T follicular helper cell (primary cell): ENCODE measurements at places on chromosomes 16 and 17.

DNA sequence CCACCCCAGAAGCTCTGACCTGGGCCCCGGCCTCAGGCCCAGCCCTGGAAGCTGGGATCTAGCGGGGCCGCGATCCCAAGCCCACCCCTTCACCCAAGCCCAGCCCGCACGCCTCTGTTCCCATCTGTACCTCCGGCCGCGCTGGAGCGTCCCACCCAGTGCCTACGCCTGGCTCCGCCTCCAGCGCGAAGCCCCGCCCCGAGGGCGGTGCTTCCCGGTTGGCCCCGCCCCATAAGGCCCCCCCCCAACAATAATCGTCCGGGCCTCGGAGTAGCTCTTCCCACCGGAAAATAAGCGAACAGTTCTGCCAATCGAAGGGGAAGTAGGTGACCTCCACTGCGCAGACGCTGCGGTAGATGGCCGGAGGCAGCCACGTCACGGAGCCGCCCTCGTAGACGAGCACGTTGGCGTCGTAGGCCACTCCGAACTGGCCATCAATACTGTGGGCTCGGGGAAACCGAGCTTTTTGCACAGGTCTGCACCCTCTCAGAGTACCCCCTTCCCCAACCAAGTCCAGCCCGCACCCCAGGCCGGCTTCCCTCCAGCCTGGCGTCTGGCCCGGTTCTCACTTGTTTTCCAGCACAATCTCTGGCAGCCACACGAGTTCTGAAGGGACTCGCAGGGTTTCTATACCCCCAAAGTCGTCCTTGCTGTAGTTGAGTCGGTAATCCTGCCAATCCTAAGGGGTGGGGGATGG is 1.1 kb downstream of the CHRNE start:
- no peak for DNase-seq

DNA sequence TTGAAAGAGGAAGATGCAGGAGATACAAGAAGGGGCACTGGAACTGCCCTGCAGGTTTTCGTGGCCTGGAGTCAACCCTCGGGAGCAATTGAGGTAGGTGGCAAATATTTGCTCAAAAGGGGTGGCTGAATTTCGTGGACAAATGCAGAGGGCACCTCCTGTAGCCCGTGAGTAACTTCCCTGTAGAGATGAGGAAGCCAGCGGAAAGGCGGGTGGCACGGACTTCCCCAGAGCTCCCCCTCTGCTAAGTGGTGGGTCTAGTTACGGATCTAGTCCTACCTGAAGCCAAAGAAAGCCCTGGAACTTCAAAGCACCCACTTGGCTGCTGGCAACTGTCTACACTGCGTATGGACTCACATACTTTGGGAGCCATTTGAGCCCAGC is 1.0 kb upstream of the ATP2C2 start:
- DNase-seq: no peak

- no peak for DNase-seq
Measured at GRCh38 chr17:49989518-49989880, 5.5 kb downstream of the DLX3 start.

- no peak for DNase-seq
Measured at GRCh38 chr17:82241183-82241925, 12.5 kb downstream of the SLC16A3 start.

- DNase-seq: no peak
Measured at GRCh38 chr16:28865722-28866453, 2.2 kb downstream of the SH2B1 start.

DNA sequence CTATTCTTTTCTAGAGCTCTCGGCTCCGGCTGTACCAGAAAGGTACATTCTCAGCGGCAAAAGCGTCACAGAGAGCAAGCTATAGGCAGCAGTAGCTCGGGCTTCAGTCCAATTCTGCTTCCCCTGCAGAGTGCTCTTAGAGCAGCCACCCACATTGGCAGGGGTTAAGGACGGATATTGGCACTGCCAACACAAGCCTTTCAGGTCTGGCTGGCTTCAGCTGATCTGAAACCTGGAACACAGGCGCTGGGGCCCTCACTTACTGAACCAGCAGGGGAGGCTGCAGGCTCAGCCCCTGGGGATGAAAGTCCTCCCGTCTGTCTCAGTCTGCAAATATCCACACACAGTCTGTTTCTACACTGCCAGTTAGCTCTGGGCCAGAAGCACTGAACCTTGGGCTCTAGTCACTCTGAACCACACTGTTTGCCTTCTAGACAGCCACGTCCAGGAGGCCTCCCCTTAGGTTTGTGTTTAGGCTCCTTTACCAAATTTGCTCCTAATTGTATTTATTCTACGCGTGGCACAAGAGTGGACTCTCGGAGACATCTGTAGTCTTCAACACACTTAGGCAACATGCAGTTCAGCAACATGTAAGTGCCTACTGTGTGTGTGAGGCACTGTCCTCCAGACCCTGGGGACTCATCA is 40.1 kb downstream of the HIC1 start:
- DNase-seq: no peak

DNA sequence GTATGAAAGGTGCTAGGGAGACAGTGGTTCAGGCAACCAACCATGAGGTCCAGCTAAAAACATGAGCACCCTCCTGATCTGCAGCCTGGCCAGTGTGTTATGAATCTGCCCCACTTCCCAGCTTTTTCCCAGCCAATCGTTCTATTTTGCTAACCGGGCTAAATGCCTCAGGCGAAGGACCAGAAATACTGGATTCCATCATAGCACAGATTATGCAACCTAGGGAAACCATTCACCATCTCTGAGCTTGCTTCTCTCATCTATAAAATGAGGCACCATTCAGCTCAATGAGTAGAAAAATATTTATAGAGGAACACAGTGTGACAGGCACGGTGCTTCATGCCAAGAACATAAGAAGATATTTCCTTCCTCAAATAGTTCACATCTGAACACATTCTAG is 45.2 kb upstream of the NUDT7 start:
- no peak for DNase-seq

DNA sequence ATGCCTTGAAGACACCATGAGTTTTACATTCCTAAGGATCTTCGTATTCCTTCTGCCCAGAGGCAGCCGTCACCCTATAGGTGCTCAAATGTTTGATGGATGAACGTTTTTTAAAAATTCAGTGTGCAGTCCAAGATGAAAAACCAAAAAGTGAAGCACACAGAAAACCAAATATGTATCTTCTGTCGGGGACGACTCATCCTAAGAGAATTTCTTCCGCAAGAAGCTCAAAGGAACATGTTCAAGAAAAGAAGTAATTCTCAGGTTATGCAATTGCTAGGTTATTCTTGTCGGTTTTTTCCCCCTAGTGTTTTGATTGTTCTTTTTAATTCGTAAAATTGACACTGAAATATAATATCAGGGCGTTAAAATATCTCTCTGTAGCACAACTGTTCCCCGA is 1.4 kb downstream of the CENPV start:
- DNase-seq: no peak

GRCh38 chr17:66467766-66468165 is 165.4 kb downstream of the PRKCA start:
- DNase-seq: no peak

- no peak for DNase-seq
Measured at GRCh38 chr17:77403854-77404253, 263.1 kb downstream of the SEC14L1 start.

GRCh38 chr16:71218306-71218963 is 12.1 kb downstream of the HYDIN start:
- no peak for DNase-seq

- DNase-seq: no peak
Measured at GRCh38 chr16:54936201-54936978, 5.7 kb downstream of the IRX5 start.

DNA sequence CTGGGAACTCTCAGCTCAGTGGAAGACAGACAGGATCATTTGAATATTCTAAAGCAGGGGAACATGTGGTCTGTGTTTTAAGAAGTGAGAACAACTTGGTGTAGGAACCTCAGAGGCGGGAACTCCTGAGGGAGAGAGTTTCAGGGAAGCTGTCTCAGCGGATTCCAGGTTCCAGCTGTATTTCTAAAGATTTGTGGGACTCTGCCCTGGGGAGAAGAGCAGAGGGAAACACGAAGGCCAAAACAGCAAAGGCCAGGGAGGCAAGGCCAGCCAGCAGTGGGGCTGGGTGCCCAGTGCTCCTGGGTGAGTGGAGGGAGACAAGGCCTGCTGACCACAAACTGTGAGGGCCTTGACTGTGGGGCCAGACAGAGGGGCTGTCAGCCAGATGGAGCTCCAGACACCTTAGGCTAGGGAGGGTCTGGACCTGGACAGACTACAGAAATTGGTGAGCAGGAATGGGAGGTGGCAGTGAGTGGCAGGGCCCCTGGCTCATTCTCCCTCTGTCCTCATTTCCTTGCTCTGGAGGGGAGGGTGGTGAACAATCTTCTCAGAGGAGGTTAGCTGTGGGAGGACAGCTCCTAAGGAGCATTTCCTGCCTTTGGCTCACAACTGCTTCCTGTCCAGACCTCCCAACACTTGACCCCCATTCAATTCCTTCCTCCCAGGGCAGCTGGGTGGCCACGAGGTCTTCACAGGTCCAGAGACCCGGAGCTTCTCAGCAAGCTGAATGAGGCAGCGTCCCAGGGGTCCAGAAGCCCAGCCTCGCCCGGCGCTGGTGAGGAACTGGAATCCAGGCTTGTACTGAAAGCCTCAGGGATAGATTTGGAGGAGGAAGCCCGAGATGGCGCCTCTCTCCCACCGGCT is 21.0 kb upstream of the FZD2 start:
- no peak for DNase-seq

DNA sequence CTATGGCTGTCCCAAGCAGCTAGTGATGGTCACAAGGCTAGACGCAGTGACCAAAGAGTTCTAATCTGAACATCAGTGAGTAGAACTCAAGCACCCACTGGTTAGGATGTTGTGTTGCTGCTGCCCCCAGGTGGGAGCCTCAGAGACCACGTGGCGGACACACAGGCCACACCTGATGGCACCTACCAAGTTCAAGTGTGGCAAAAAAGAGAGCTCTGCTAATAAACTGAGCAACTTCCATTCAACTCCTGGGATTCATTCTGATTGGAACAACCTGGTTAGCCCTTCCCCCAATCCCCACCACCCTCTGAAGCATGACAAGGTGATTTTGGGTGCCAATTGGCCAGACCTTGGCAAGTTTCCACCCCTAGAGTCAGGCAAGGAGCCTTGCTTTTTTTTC is 3.5 kb upstream of the LCMT1 start:
- DNase-seq: peak; percentile 32

GRCh38 chr17:78125976-78126894 is 2.3 kb downstream of the TMC6 start:
- no peak for DNase-seq

DNA sequence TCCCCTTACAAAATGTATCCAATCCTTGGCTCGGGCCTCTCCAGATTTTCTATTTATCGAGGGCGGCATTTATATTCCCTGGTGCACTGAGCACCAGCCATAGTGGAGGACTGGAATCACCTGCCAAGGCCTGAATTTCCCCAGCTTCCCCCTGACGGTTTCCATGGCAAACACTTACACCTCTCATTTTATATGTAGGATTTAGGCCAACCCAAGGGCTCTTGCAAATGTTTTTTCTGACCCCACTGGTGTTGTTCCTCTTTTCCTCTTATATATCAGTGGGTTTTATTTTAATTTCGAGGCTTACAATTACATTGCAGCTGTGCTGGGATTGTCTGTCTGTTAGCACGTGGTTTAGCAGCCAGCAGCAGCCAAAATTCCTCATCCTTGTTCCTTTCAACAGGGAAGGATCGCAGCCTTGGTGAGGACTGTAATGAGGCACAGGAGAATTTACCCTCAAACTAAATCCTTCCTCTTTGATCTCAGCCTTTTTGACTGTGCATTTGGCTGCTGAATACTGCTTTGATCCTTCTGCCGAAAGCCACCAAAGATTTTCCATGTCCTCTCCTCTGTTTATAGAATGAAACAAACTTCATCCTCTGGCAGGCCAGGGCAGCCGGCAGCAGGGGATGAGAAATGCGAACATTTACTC is 26.5 kb upstream of the CES5A start:
- DNase-seq: no peak

GRCh38 chr17:81371910-81372760 is 23.1 kb upstream of the BAHCC1 start:
- DNase-seq: no peak

DNA sequence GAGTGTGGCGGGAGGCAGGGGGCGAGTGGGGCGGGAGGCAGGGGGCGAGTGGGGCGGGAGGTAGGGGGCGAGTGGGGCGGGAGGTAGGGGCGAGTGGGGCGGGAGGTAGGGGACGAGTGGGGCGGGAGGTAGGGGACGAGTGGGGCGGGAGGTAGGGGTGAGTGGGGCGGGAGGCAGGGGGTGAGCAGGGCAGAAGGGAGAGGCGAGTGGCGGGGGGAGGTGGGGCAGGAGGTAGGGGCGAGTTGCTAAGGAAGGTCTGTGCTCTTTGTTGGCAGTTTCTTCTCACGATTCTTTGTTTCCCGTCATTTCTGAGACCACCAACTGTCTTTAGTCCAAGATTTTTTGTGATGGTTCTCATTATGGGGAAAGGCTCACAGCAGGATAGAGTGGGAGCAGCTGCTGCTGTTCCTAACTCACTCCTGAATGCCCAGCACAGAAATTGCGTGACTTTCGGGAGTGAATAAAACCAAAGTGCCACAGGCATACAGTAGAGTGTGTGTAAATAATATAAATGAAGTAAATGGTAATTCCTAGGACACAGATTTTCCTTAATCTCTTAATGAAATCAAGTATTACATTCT is 44.7 kb downstream of the COG7 start:
- DNase-seq: no peak

DNA sequence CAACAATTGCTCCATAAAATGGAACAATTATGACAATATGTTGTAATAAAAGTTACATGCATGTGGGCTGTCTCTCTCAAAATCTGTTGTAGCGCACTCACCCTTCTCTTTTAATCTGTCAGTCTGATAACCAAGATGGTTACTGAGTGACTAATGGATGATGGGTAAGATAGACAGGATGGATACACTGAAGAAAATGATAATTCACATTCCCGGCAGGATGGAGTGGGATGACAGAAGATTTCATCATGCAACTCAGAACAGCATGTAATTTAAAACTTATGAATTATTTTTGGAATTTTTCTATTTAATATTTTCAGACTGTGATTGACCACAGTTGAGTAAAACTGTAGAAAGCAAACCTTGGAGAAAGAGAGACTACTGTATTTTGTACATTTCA is 30.5 kb downstream of the CDH13 start:
- DNase-seq: no peak

DNA sequence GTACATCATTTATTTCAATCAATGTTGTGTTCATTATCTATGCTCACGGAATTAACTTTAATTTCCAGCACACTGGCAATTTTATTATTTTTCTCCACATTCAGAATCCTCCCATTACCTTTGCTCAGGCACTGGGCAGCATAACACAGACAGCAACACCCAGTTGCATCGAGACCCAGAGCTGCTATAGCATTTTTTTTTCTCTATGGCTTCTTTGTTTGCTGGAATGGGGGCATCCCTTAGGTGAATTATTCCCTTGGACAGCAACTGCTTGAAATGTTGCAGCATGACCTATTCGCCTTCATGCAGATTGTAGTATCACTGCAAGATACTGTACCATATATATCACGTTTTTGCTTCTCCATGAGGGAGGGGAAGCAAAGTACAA is 88.8 kb downstream of the CHD9NB start:
- no peak for DNase-seq
